ENCODE measurements at places on chromosomes 12 and 14. TPM values are rescaled to one million over a fixed set of nuclear protein-coding genes. Genes with fewer than 3 reads are reported as not detected.

DNA sequence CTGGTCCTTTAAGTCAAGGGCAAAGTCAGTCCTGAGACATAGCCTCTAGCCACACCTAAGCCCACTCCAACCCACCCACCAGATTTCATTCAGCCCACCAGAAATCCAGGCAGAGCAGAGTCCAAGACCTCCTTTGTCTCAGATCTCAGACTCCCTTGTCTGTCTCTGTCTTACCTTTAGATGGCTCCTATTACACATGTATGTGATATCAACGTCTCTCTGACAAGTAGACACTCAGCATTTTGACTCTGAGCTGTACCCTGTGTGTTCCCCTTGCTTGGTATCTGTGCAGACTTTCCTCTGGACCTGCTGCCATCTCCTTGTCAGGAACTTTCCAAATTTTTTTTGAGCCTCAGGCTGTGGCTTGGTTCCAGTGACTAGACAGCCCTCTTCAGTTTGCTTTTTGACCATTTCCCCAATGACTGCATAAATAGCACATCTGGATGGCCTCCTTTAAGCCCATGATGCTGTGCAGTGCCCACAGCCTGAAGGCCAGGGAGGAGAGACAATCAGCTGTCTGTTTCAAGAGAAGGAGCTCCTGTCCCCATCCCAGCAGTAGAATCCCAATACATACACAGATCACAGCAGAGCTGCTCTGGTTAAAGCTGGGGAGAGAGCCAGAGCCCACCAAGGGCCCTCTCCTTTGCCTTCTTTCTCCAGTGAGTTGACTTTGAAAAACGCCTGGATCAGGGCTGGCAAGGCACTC is 7.0 kb downstream of the POU6F1 start:
- H3K27me3 ChIP-seq = no peaks in the 10 kb centered on the region
- H3K4me1 ChIP-seq = no peaks in the 10 kb centered on the region
- no peak overlapping the region for H3K4me3 ChIP-seq

SIX6 gene
- total RNA-seq = not detected

DNA sequence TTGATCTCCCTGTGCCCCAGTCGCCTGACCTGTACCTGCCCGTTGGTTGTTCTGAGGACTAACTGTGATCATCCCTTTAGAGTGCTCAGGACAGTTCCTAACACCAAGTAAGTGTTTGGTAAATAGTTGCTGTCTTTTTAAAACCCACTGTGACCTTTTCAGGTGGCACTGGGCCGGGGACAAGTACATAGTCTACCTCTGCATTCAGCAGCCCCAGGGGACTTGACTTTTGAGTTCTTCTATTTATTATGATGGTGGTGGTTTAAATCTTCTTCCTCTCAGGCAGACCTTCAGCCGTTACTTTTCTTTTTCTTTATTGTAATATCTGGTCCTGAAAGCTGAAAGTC is 38.8 kb downstream of the EVL start:
- H3K4me3 ChIP-seq = no peak overlapping the region
- DNase-seq = no peak
- no peak overlapping the region for H3K27ac ChIP-seq
- no peaks in the 10 kb centered on the region for H3K4me1 ChIP-seq

VRTN gene
- total RNA-seq = not detected

SNRNP35 gene
- 23.6 TPM for total RNA-seq

- peaks cover 2% of the 10 kb centered on the region for H3K4me1 ChIP-seq
- H3K27me3 ChIP-seq = no peaks in the 10 kb centered on the region
- H3K36me3 ChIP-seq = no peaks in the 10 kb centered on the region
- H3K4me3 ChIP-seq = no peak within 1 kb of the TSS
- no peak within 1 kb of the TSS for H3K27ac ChIP-seq
Observed at GRCh38 chr12:64390275-64390851, at the start of gene C12orf56. Gene C12orf56, minus strand, starts transcription at chr12:64390758. Its CDS starts 193 bp downstream, at chr12:64390565.

OR8S1 gene
- not detected for total RNA-seq
